Stimulated activated CD8-positive, alpha-beta memory T cell treated with anti-CD3 and anti-CD28 coated beads, Interleukin-4, amount 100 ng/mL, for 1 hour (primary cell): ENCODE measurements at places on chromosomes 3 and 15.

GRCh38 chr3:170712336-170712735 is 126.5 kb upstream of the SLC7A14 start:
- DNase-seq = no peak

- no peak for DNase-seq
These were observed 25.9 kb downstream of the TMCC1 start for GRCh38 chr3:129867506-129868124.

DNA sequence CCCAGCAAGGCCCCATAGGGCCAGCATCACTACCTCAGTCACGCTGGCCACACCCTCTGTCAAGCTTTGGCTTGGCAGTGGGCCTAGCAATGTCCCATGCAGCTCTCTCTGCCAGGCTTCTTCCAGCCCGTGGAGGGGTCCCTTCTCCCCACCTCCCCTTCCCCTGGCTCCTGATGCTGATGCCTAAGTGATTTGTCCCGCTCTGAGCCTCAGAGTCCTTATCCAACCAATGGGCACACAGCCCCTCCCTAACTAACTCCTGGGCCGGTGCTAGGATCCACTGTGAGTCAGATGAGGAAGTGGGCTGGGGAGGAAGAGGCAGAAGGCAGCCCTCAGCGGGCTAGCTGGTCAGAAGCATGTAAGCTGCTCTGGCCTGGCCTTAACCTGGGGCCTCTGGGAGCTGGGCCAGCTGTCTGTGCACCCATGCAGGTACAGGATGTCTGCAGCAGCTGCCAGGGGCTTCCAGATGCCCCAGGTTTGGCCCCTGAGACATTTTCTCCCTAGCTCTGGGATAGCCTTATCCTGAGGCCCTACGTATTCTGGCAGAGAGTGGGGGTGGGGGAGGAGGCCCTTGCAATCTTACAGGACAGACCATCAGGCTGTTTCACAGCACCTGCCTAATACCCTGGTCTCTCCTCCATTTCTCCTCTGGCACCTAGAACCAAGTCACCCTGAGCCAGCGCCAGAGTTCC is 740 bp upstream of the ZBTB47 start:
- no peak for DNase-seq

DNA sequence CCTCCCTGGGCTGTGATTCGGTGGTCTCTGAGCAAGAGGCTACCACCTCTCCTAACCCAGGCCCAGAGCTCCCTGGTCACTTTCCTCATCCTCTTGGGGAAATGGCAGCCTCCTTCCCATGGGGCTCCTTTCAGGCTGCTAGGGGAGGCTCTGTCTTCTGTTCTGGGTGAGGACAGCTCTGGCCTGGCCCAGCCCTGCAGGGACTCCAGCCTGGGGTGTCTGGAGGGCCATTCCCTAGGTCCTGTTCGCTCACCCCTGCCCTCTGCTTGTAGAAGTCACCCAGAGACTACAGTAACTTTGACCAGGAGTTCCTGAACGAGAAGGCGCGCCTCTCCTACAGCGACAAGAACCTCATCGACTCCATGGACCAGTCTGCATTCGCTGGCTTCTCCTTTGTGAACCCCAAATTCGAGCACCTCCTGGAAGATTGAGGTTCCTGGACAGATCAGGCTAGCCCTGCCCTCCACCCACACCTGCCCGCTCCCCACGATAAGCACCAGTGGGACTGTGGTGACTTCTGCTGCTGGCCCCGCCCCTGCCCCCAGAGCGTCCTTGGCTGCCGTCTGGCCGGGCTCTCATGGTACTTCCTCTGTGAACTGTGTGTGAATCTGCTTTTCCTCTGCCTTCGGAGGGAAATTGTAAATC is 30.9 kb downstream of the PRKCD start:
- DNase-seq = no peak

DNA sequence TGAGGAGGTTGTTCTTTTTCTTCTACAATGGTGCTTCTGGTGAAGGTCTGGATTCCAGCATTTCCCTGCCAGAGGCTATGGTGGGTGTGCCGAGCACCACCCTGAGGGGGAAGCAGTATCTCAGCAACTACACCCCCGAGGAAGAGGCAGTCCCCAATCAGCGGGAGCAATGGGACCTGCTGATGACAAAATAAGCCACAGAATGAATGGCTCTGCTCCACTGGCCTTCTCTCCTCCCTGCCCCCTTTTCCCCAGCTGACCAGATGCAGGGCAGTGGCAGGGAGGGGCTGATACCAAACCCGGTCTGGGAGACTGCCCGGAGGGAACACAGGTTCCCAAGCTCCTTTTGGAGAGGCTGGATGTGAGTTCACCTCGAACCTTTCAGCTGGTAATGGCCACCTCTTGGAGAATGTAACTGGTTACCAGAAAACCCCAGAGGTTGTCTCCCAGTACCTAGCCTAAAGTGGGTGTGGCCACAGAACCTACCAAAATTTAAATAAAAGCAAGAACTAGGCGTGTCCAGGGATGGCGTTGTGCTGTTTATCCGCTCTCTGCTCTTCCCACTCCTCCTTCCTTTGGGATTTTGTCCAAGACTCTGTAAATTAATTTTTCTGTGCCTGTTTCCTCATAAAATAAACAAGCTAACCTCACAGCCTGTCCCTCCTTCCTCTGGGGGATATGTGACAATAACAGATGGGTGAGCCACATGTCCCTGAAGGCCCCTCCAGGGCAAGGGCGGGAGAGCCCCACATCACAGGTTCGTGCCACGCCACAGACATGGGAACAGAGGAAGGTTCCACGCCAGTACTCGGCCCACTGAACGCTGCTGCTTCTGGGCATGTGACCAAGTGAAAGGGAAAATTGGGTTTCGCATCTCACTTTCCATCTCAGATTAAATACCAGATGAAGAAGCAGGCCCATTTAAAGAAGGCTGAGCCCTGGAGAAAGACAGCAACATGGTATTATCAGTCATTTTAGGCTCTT is 35.1 kb upstream of the SPTBN5 start:
- DNase-seq = no peak

DNA sequence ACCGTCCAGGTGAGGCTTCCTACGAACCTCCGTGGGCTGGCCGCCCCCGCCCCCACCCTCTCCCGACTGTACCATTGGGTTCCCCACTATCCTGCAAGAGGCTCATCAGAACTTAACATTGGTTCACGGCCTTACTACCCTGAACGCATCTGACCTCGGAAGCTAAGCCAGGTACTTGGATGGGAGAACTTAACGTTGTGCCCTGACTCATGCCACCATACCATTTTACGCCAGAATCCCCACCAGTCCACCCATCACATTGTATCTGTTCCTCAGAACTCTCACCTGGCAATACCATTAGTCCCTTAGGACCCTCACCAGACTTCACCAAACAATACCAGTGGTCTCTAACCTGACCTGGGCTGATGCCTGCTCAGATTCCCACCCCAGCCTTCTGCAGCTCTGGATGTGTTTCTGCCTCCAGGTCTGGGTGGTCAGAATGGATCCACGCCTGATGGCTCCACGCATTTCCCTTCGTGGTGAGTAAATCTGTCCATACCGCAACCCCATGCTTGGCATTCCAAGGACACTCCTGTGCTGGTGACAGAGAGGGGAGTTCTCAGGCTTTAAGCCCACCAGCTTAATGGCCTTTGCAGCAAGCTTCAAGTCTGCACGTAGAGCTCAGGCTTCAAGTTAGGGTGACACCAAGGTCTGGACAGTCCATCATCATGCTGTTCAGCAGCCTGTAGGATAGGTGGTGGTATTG is 562 bp downstream of the TCTA start:
- no peak for DNase-seq

GRCh38 chr3:27971600-27971999 is 249.5 kb upstream of the EOMES start:
- DNase-seq = no peak
